Stimulated activated CD8-positive, alpha-beta memory T cell treated with anti-CD3 and anti-CD28 coated beads, Interleukin-7, amount 100 ng/mL, for 1 hour (primary cell): ENCODE measurements at places on chromosomes 2 and 18.

DNA sequence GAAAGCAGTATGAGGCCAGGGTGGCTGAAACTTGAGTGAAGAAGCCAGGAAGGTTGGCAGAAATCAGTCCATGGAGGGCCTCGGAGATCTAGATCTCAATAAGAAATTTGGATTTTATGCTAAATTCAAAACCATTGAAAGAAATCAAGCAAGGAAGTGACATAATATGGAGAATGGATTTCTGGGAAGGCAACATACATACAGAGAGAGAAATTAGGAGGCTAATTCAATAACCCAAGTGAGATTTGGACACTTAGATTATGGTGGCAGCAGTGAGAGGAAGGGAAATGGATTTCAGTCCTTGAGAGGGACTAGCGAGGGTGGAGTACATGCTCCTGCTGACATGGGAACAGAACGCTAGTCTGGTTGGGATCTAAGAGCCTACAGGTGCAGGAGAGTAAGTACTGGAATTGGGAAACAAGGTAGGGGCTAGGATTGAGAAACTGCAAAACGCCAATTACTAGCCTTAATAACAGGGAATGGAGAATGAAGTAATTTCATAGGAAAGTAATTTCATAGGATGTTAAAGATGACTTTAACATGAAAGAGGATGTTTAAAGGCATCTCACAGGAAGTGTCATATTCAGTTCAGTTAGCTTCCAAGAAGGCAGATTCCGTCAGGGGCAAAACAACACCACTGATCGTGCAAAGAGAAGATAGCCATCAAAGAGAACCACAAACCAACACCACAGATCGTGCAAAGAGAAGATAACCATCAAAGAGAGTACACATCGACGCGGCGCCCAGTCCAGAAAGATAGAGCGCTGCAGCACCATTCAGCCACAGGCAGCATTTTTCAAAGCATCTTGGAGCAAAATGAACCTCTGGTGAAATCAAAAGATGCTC lies 27.2 kb downstream of the CDKL4 start:
- DNase-seq, result peak; percentile 31

DNA sequence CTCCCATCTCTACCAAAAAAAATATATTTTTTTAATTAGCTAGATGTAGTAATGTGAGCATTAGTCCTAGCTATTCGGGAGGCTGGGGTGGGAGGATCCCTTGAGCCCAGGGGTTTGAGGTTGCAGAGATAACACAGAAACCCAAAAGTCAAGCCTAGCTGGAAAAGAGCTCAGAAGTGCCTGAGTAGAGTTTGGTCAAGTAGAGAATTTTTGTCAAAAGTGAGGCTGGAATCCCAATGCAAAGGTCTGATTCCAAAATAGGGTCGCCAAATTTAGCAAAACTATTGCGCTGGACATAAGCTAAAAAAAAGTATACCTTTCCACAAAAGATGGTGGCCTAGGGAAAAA lies 15.5 kb upstream of the MSH6 start:
- DNase-seq, result no peak

DNA sequence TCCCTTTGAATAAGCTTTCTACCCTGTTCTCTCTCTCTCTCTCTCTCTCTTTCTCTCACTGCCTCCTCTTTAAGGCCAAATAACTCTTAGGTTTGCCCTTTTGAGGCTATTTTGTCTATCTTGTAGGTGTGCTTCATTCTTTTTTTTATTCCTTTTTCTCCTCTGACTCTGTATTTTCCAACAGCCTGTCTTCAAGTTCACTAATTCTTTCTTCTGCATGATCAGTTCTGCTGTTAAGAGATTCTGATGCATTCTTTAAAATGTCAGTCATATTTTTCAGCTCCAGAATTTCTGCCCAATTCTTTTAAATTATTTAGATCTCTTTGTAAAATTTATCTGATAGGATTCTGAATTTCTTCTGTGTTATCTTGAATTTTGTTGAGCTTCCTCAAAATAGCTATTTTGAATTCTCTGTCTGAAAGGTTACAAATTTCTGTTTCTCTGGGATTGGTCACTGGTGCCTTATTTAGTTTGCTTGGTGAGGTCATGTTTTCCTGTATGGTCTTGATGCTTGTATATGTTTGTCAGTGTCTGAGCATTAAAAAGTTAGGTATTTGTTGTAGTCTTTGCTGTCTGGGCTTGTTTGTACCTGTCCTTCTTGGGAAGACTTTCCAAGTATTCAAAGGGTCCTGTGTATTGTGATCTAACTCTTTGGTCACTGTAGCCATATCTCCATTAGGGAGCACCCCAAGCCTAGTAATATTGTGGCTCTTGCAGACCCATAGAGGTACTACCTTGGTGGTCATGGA lies 35.4 kb upstream of the DYNC1I2 start:
- DNase-seq, result no peak

- DNase-seq, result no peak
These were observed 83.5 kb downstream of the MYO5B start for GRCh38 chr18:50111398-50111797.

DNA sequence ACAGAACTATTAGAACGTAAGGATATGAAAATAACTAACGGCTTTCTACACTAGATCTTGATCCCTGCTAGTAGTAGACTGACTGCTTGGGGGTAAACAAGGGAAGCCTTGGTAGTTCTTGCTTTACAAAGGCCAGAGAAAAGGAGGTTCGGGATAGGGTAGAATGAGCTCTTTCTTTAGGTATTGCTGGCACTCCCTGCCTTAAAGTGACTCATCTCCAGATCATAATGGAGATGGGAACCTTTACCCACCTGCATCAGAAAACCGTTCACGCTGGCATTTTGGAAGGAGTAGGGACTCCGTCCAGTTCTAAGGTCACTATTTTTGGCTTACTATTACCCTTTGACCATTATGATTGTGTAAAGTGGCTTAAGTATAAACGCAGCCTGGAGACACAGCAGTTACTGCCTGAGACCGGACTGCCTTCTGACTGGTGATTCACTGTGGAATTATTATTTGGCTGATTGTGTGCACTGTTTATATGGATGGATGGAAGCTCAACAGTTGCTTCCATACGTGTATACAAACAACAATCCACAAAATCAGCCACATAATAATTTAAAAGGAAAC lies 482.5 kb downstream of the STK39 start:
- DNase-seq, result no peak

DNA sequence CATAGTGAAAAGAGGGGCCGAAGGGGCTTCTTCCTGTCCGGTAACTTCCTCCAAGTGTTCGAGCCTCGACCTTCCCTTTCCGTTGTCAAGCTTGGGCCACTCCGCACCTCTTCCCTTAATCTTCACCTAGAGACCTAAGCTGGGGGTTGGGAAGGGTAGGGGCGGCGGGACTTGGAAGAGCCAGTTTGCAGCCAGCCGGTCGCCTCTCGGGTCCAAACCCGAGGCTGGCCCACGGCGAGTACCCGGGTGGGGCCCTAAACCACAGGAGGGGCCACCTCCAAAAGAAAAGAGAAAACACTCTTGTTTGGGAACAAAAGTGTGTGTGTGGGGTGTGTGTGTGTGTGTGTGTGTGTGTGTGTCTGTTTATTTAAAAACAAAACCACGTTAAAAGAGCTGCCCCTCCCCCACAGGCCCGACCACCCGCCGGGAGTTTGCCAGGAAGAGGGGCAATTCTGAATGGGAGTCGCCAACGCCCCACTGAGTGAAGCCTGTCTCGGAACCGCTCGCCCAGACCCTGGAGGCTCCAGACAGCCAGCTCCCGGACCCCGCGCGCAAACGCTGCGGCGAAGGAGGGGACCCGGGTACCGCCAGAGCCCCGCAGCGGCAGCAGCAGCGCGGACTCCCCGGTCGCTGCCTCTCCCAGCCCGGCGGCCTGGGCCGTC lies 488 bp upstream of the RHOB start:
- DNase-seq, result no peak

GRCh38 chr2:31260870-31261269 lies 26.9 kb downstream of the EHD3 start:
- DNase-seq, result no peak
